ENCODE measurements at places on chromosomes 1 and 21.

- no peak for DNase-seq
These were observed 8.2 kb upstream of the SSX2IP start for GRCh38 chr1:84698151-84699110.

DNA sequence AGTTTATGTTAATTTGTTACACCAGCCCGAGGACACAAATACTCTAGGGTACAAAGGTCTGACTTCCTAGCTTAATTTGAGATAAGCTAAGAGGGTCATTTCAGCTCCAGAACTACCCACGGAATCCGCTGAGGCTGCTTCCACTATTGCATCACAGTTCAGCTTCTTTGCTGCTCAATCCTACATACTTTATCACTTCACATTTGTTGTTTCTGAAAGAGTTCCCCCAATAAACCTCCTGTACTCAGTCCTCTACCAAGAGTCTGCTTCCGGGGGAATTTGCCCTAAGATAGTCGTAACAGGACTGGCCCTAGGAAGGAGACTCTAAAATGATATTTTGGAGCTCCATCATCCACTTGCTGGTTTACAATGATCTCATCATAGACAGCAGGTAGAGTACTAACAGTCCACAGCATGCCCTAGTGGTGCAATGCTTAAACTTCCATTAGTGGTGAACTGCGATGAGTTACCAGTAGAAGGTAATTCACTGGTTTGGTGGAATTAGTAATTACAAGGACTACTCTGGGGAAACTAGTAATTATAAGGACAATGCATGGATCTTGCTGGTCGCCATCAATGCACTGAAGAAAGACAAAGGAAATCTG lies 229.3 kb downstream of the USH2A start:
- DNase-seq = no peak

- no peak for DNase-seq
These were observed 21.6 kb upstream of the PLEKHM2 start for GRCh38 chr1:15662477-15662876.

- no peak for DNase-seq
These were observed 72.3 kb downstream of the GALNT2 start for GRCh38 chr1:230139315-230139714.

GRCh38 chr1:37189111-37189510 lies 154.8 kb upstream of the GRIK3 start:
- DNase-seq = no peak

DNA sequence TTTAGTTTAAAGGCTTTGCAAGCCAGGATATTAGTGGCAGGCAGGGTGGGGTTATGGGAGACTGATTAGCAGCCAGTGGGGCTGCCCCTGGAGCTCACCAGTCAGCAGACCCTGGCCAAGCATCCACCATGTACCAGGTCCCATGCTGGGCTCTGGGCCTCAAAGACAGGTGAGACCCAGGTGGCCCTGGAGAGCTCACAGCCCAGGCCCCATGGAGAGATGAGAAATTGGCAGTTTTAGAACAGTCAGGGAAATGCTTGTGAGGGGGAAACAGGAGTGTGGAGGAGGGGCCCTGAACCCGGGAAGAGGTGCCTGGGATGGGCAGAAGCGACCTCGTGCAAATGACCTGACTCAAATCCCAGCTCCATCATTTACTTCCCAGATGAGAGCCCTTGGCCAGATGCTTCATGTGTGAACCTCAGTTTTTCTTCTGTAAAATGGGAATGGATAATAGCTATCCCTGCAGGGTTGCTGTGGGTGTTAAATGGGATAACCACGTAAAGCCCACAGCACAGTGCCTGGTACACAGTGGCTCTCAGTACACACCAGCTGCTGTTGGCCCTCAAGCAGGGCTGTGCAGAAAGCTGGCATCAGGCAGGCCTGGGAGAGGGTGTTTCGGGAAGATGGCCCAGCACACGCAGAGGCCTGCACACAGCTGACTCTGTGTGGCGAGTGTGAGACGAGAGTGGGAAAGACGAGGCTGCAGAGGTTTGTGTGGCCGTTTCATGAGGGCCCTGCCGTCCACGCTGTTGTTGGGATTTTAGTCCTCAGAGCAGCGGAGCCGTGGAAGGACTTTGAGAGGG lies 518.5 kb downstream of the PTPRU start:
- DNase-seq = no peak

DNA sequence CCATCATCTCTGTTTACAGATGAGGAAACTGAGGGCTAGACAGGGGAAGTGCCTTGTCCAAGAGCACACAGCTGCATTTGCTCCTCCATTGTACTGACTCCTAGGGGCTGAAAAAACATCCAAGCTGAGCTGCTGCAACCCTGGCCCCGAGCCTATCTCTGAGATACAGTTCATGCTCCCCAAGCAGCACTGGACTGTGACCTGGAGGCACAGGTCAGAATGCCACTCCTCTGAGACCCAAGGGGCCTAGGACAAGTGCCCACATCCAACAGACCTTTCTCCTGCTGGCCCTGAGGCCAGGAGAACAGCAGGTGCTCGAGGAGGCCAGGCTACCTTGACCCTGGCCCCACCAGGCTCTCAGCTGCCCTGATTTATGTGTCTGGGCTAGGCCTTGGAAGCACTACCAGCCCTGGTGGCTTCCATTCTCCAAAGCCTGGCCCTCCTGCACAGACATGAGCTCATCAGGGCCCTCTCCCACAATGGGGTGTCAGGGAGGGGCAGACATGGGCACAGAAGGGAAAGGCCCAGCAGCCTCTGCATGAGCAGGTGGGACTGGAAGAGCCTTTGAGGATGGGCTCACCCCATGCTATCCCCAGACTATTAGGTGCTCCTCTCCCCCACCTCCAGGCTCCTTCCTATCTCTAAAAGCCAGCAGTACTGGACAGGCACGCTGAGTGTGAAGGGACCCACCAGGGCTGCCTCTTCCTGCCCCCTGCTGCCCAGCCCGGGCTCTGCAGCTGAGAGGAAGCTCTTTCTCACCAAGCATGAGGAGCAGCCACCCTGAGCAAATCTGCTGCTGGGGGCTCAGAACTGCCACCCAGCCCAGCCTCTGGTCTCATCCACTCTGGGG lies 18.8 kb downstream of the ADGRB2 start:
- DNase-seq = no peak

DNA sequence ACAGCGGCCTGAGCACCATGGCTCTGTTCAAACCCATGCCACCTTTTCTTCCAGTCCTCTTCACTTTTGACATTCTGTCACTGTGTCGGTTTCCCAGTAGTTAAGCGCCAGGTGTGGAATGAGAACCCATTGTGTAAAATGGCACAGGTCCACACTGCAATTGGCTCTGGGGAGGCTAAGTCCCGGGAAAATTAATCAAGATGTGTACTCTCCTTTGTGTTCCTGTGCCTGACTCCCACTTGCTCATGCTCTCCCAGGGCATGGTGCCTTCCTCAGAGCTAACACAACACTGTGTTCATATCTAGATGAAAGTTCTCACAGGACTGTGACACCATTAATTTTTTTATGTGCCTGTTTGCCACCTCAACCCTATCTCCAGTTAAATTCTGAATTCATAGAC lies 59.0 kb upstream of the BTG3 start:
- DNase-seq = no peak

DNA sequence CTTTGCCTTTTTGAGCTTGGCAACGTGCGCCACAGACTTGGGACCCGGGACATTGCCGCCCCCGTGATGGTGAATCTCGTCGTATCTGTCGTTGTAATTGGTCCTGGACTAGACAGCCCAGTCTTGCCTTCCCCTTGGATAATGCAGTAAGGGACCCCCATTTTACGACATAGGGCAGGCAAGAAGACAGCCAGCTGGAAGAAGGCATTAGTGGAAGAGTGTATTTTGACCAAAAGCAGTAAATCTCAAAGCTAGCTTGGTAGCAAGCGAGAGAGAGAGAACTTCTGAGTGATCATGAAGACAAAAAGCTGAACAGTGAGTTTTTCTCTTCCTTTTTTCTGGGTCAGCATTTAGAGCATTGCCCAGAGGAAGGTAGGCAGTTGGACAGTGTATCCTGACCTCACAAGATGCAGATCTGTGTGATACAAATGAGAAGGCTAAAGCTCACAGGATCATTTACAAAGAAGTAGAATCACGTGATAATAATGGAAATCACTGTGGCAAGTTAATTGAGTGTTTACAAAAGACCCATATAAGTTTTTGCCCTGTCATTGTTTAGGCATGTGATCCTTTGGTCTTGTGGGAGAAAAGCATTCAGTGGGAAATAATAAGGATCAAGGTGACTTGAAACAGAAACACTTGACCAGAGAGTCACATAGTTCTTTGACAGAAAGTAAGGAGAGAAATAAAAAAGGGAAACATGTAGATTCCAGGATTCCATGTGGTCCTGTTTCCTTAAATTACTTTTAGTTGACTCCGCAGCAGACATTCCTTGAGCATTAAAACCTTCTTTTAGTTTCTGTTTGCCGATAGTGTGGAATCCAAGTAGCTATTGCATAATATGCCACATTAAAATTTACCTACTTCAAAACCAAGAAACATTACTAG lies 66.3 kb downstream of the CNST start:
- DNase-seq = no peak

GRCh38 chr1:211742889-211743529 lies 67.6 kb upstream of the NEK2 start:
- no peak for DNase-seq

DNA sequence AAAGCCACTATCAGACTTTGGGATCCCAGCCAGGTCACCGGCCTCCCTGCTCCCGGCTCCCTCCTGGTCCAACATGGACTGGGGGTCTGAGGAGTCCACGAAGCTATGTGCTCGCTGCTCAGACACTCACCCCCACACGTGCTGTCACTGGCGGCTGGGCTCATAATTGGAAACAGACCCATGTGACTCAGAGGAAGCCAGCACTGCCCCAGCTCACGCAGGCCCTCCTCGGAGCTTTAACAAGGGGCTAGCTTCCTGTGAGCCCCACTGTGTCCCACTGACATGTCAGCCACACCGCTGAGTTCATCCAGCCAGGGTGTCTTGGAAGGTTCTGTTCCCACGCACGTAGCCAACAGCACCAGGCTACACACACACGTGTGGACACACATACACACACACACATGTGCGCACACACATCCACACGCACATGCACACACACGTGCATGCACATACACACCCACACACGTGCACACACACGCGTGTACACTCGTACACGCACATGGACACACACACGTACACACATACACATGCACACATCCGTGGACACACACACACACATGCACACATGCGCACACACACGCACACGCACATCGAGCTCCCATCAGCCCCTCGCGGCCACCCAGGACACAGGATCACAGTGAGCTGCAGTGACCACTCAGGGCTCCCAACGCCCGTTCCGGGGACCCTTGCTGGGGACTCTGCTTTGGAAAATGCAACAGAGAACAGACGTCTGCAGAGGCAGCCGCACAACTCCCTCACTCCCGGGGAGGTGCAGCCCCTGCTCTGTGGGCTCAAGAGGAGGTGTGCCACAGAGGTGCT lies 18.4 kb upstream of the COL6A2 start:
- no peak for DNase-seq

DNA sequence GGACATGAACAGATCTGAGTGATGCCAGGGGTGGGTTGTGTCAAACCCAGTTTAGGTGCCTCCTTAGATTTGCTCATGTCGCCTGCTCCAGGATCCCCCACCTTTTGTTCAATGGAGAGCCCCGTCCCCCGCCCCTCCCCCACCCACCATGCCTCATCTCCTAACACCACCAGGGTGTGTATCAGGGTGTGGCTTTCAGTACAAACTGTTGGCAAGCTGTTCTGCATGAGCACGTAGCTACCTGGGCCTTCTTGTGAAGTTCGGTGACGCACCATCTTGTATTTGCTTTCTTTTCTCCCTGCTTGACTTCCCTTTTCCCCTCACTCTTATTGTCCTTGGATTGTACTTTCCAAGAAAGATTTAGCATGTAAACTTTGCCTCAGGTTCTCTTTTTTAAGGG lies 94.8 kb downstream of the EBNA1BP2 start:
- no peak for DNase-seq

DNA sequence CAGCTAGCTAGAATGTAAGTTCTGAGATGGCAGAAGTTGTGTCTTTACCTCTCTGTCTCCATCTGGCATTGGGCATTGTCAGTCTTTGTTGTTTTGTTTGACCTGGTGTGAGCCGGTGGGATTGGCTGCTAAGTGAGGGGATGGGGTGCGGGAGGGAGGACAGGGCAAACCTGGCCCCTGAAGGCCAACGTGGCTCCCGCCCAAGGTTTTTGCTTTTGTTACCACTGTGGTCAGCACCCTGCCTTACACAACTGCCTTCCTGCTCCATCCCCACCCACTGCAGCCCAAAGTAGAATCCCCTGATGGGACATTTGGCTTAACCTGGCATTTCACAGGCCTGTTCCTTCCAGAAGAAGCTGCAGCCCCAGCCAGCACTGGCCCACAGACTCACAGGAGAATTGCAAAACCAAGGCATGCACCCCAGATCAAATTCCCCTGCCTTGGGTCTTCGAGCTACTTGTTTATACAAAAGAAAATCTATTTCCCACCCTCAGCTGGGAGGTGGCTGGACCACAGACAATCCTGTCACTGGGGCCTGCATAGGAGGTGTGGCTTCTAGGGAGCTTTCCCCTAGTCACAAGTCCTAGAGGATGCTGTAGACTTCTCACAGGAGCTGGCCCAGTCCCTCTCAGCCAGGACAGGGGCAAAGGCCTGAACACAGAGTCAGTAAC lies 147.5 kb downstream of the TRABD2B start:
- DNase-seq = no peak

DNA sequence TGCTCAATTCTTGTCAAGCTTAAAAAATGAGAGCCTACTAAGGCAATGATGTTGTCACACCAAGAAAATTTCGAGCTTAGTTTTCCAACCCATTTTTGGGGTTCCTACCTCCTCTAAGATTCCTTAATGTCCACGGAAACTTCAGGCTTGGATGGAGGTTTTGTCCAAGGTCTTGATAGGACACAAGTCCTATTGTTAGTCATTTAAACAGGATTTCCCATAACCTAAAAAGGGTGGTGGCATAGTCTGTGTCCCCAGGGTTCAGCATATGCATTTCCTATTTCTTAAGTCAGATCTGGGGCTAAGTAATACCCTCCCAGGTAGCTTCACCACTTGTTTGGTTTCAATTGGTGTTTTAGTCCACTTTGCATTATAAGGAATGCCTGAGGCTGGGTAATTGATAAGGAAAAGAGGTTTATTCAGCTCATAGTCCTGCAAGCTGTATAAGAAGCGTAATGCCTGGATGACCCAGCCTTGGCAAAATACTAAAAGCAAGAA lies 10.9 kb upstream of the PADI2 start:
- no peak for DNase-seq

DNA sequence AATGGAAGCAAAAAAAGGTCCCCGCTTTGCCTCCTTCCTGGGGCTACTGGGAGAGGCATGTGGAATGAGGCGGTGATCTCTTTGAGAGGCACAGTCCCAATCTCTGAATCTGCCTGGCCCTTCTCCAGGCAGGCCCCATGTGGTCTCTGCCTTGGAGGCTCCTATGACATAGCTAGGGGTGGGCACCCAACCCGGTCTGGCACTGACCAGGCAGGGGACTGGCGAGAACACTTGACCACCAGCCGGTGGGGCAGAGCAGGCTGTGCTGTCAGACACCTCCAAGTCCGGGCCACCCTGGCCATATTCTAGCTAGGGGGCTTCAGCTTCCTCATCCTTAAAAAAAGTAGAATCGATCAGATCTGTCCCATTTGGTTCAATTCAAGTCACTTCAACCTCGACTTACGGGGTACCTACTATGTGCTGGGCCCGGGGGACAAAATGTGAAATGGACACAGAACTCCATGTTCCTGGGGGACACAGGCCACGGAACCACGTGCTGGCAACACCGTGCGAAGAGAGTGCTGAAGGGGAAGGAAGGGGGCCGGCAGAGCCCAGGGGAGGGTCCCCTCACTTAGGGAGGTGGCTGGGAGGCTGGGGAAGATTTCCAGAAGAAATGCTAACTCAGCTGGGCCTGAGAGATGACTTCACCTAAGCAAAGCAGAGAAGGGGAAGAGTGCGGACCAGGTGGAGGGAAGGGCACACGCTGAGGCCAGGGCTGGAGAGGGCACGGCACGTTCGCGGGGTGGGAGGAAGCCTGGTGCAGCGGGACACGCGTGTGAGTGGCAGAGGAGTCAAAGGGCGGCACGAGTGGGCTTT lies 33.3 kb downstream of the HSPG2 start:
- DNase-seq = no peak
